ENCODE measurements at places on chromosomes 7 and 10.

GRCh38 chr7:122212754-122213153 lies 68.7 kb upstream of the AASS start:
- DNase-seq: no peak

- no peak for DNase-seq
Measured at GRCh38 chr10:126218174-126218573, 170.1 kb downstream of the ADAM12 start.

GRCh38 chr10:49745756-49746155 lies 16.4 kb downstream of the OGDHL start:
- no peak for DNase-seq

DNA sequence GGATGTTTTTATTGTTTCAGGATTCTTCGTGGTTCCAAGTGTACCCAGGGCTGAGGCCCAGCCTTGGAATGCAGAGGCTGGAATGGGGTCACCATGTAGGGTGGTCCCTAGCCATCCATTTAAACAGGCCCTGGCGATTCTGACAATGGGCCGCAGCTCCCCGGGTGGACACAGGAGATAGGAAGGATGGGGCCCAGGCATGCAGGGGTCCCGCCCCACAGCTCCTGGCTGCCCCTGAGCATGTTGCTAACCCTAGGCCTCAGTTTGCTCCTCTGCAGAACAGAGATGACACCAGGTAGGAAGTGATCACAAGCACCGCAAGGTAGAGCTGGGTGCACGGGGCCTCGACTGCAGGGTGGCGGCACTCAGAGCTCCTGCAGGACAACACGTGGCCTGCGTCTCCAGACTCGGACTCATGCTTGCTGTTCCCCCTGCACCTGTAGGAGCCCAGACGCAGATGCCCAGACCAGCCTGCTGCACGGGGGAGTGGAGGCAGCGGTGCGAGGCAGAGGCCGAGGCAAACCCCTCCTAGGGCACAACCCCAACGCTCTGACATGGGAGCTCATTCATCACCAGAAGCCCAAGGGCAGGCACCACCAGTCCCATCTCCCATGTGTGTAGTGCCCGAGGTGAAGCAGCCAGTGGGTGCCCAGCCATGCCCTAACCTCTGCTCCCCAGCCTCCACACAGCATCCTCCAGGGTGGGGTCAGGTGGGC lies 25.5 kb downstream of the VIPR2 start:
- DNase-seq: no peak

GRCh38 chr7:7103343-7104313 lies 78.7 kb upstream of the C1GALT1 start:
- no peak for DNase-seq

GRCh38 chr10:71663311-71663710 lies 56.3 kb downstream of the C10orf105 start:
- DNase-seq: no peak

- DNase-seq: no peak
Measured at GRCh38 chr10:100779329-100779728, 33.9 kb downstream of the PAX2 start.

GRCh38 chr10:28054228-28054860 lies 55.5 kb upstream of the ODAD2 start:
- DNase-seq: no peak

- no peak for DNase-seq
Measured at GRCh38 chr10:13724484-13724883, 137.7 kb downstream of the PRPF18 start.

DNA sequence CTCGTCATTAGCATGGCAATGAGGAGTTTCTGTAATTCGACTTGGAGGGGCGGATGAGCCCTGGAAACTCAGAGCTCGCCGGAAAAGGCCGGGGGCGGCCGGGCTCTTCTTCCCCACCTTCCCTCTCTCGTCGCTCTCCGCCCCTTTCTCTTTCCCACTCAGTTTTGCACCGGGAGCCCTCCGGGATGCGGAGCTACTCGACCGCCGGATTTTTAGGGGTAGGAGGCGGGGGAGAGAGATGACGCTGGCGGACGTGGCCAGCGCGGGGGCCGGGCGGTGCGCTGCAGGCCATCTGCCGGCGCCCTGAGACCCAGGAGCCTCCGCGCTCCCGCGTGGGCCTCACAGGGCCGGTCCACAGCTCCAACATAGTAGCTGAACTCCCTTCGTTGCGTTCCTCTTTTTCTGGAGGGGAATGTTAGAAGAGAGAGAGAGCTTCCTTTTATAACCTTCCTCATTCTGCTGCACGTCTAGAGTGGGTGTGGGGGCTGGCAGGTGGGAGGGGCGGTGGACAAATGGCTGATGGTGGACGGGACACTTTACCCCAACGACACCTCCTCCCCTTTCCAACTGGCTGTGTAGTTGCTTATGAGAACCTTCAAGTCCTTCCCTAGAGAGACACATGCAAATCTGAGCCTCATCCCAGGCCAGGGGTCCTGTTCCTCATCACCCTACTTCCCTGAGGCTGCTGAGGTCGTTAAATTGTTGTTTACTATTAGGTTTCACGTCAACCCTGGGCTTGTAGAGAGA lies 1.1 kb upstream of the HOXA1 start:
- no peak for DNase-seq

DNA sequence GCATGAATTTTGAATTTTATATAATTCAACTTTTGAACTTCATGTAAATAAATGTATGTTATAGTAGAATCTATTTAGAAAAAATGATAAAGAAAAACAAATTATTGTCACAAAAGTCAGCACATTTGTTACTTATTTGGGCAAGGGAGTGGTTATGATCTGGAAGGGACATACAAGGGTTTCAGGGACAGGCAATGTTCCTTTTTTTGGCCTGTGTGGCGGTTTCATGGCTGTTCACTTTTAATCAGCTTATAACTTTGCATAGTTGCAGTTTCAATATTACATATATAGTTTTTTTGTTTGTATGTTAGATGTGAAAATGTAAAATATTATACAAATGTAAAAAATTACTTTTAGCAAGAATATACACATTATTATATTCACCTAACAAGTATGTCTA lies 256.2 kb downstream of the PCLO start:
- DNase-seq: no peak

All from activated CD8-positive, alpha-beta memory T cell treated with anti-CD3 and anti-CD28 coated beads, Interleukin-2, amount 50 U/mL, for 4 hours (primary cell).